CD8-positive, alpha-beta memory T cell (primary cell): ENCODE measurements at places on chromosomes 1 and 21. TPM values are rescaled to one million over a fixed set of nuclear protein-coding genes. Genes with fewer than 3 reads are reported as not detected.

The UTS2 gene
- total RNA-seq, result 0.27 TPM

The HSD3B2 gene
- total RNA-seq, result not detected

- H3K4me1 ChIP-seq, result no peaks in the 10 kb centered on the region
- no peak overlapping the region for H3K4me3 ChIP-seq
- no peak for DNase-seq
- H3K36me3 ChIP-seq, result peaks cover 6% of the 10 kb centered on the region
- no peak overlapping the region for H3K27ac ChIP-seq
Measured at GRCh38 chr1:170556917-170557316, 25.0 kb downstream of the GORAB start.

GRCh38 chr21:42669041-42669440 is 15.6 kb downstream of the PDE9A start:
- H3K27me3 ChIP-seq, result no peaks in the 10 kb centered on the region
- DNase-seq, result no peak
- no peaks in the 10 kb centered on the region for H3K36me3 ChIP-seq
- H3K4me1 ChIP-seq, result peaks cover 9% of the 10 kb centered on the region
- H3K4me3 ChIP-seq, result no peak overlapping the region
- H3K27ac ChIP-seq, result no peak overlapping the region

DNA sequence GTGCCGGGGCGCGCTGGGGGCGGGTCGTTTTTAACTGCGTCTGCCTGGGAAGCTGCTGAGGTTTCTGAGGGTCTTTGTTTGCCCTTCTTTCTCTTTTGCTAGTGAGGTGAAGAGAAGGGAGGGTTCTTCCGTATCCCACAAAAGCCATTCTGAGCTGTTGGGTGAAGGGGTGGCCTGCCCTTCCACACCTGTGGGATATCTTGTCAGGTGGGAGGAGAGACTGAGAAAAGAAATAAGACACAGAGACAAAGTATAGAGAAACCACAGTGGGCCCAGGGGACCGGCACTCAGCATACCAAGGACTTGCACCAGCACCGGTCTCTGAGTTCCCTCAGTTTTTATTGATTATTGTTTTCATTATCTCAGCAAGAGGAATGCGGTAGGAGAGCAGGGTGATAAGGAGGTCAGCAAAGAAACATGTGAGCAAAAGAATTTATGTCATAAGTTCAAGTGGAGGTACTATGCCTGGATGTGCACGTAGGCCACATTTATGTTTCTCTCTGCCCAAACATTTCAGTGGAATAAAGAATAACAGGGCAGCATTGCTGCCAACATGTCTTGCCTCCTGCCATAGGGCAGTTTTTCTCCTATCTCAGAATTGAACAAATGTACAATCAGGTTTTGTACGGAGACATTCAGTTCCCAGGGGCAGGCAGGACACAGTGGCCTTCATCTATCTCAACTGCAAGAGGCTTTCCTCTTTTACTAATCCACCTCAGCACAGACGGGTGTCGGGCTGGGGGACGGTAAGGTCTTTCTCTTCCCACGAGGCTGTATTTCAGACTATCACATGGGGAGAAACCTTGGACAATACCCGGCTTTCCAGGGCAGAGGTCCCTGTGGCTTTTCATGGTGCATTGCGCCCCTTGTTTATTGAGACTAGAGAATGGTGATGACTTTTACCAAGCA is 972 bp downstream of the PGBD2 start:
- peaks cover 16% of the 10 kb centered on the region for H3K4me1 ChIP-seq
- no peaks in the 10 kb centered on the region for H3K27me3 ChIP-seq
- no peak for DNase-seq

DNA sequence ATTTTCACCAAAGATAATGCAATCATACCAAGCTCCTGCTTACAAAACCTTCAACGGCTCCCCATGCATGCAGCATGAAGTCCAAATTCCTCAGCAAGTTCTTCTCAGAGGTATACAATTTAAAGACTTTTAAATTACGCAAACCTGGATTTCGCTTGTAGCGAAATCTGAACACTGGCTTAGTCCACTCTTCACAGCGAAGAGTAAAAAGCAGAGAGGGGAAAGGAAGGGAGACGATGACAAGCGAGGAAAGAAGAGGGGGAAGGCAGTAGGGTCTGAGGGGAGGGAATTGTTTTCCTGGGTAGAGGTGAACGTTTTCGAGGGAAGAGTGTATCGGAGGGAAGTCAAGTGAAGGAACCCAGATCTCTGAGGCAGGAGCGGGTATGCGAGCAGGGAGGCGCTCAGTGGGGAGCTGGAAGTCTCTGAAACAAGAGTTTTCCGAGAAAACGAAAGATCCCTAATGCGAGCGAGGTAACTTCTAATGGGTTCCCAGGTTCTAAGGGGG is 790 bp downstream of the TESK2 start:
- peak overlapping the region; percentile 72 for H3K4me3 ChIP-seq
- H3K27ac ChIP-seq, result peak overlapping the region; percentile 28
- H3K36me3 ChIP-seq, result no peaks in the 10 kb centered on the region

DNA sequence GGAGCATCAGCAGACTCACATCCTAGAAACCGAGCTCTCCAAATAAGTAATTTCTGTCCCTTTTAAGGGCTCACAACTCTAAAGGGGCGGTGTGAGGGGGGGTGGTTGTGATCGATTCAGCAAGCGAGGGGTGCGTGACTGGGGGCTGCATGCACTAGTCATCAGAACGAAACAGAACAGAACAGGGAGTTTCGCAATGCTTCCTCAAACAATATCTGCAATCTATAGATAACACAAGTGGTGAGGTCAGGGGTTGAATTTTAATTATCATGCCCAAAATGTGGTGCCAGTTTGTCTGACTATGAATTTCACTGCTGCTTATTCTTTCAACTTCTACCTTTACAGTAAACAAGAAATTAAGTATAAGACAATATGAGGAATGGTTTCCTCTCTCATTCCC is 1003.0 kb upstream of the NCAM2 start:
- no peaks in the 10 kb centered on the region for H3K4me1 ChIP-seq
- H3K27me3 ChIP-seq, result no peaks in the 10 kb centered on the region
- no peaks in the 10 kb centered on the region for H3K36me3 ChIP-seq
- no peak for DNase-seq
- H3K27ac ChIP-seq, result no peak overlapping the region
- H3K4me3 ChIP-seq, result no peak overlapping the region

GRCh38 chr21:40489001-40489400 is 358.0 kb downstream of the DSCAM start:
- H3K4me3 ChIP-seq, result no peak overlapping the region
- no peaks in the 10 kb centered on the region for H3K27me3 ChIP-seq
- DNase-seq, result no peak
- H3K4me1 ChIP-seq, result no peaks in the 10 kb centered on the region
- H3K36me3 ChIP-seq, result no peaks in the 10 kb centered on the region
- no peak overlapping the region for H3K27ac ChIP-seq

- DNase-seq, result no peak
- H3K27me3 ChIP-seq, result no peaks in the 10 kb centered on the region
- H3K36me3 ChIP-seq, result no peaks in the 10 kb centered on the region
- no peak overlapping the region for H3K4me3 ChIP-seq
- no peak overlapping the region for H3K27ac ChIP-seq
Measured at GRCh38 chr1:228853191-228853590, 117.9 kb downstream of the RHOU start.

DNA sequence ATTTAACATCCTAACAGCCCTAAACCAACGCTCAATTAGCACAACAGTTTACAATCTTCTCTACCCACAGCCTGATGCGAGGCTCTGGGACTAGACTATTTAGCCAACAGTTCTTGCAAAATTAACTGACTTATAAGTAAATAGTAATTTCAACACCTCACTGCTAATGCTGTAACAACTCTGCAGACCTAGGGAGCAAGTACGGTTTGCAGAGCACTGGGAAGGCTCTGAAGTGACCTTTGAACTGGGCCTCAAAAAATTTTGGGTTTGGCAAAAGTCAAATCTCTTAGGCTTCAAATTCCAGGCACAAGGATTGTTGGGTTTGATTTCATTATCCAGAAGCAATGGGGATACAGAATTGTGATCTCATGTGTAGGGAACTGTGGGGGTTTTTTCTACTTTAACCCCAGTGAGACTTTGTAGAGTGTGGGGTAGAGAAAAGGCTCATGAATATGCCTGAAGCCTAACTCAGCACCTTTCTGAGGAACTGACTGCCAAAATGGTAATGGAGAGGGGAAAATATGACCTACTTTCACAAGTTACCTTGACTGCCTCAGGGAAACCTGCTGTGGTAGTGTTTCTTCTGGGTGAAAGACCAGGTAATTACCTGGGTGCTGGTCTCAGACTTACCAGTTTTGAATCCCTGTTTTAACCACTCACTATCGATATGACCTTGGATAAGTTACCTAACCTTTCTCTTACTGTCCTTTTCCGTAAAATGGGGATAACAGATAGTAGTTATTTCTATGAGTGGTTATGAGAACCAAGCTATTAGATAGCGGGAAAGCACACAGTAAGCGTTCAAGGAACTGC is 889 bp upstream of the TXLNA start:
- peak overlapping the region; percentile 88 for H3K27ac ChIP-seq
- peak overlapping the region; percentile 74 for H3K4me3 ChIP-seq
- no peaks in the 10 kb centered on the region for H3K27me3 ChIP-seq
- H3K36me3 ChIP-seq, result no peaks in the 10 kb centered on the region
- peaks cover 28% of the 10 kb centered on the region for H3K4me1 ChIP-seq
- DNase-seq, result no peak

DNA sequence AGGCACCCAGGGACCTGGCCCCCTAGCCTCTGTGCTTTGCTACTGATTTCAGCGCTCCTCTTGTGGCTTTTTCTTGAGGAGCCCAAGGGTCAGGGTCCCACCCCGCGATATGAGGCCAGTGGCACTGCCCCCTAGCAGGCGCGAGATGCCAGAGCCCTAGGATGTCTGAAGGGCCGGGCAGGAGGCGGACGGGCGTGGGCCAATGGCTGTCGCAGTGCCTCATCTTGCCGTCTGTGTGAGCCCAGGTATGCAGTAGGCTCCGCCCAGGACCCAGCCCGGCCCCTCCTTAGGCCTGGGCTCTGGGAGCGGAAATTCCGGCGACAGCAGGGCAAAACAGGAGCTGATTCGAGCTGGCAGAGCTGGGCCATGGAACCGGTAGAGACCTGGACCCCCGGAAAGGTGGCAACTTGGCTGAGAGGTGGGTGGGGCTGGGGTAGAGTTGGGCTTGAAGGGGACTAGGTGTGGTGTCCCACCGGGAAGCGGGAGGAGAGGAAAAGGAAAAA is at the start of gene CNKSR1:
TSS of gene CNKSR1 (plus strand) at position 310 of the 503 bp plus-strand sequence. CDS start at position 367, 57 bp downstream.
- no peak within 1 kb of the TSS for H3K4me3 ChIP-seq
- no peak within 1 kb of the TSS for H3K27ac ChIP-seq
- DNase-seq, result no peak
- no peaks in the 10 kb centered on the region for H3K4me1 ChIP-seq

GRCh38 chr1:60213253-60213652 is 139.7 kb upstream of the C1orf87 start:
- H3K27ac ChIP-seq, result no peak overlapping the region
- no peaks in the 10 kb centered on the region for H3K36me3 ChIP-seq
- no peak overlapping the region for H3K4me3 ChIP-seq
- no peaks in the 10 kb centered on the region for H3K4me1 ChIP-seq

- H3K4me3 ChIP-seq, result no peak overlapping the region
- no peak for DNase-seq
- no peaks in the 10 kb centered on the region for H3K36me3 ChIP-seq
Measured at GRCh38 chr1:94865360-94865759, 45.2 kb downstream of the SLC44A3 start.

DNA sequence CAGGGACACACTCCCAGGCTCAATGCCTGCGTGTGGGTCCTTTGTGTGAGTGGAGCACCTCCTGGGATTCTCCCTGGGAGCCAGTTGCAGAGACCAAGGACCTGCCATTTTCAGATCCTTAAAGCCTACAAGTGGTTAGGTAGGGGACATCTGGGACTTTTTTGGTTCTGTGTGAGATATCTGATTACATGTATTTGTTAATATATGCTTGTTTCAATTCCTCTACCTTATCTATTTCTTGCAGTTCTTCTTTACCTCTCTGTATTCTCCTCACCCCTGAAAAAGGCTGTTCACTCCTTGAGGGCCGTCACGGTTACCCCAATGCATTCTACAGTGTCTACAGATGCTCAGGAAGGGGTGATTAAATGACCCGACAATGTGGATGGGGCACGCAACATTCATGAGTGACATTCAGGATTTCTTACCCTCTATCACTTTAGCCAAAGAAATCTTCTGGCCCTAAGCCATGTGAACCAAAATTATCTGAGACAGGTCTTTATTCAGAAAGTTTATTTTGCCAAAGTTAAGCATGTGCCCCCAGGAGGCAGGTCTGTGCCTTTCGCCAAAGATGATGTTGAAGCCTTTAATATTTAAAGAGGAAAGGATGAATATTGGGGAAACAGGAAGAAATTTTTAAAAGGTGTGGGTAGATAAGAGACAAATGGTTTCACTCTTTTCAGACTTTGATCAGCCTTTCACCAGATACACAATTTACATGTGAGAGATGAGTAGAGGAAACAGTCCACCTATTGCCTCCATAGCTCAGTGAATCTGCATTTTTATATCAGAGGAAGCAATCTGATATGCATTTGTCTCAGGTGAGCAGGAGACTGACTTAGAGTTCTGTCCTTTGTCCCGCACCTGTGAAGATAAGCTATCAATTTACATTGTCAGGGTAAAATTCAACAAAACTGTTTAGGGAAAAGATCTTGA is 44.6 kb upstream of the MPZL1 start:
- H3K4me1 ChIP-seq, result peaks cover 56% of the 10 kb centered on the region
- H3K36me3 ChIP-seq, result peaks cover 37% of the 10 kb centered on the region
- DNase-seq, result no peak
- no peak overlapping the region for H3K27ac ChIP-seq
- no peak overlapping the region for H3K4me3 ChIP-seq

GRCh38 chr1:88180449-88181108 is 503.5 kb upstream of the PKN2 start:
- no peaks in the 10 kb centered on the region for H3K27me3 ChIP-seq
- no peak overlapping the region for H3K27ac ChIP-seq
- no peak overlapping the region for H3K4me3 ChIP-seq
- no peaks in the 10 kb centered on the region for H3K36me3 ChIP-seq
- peak; percentile 23 for DNase-seq
- H3K4me1 ChIP-seq, result no peaks in the 10 kb centered on the region

DNA sequence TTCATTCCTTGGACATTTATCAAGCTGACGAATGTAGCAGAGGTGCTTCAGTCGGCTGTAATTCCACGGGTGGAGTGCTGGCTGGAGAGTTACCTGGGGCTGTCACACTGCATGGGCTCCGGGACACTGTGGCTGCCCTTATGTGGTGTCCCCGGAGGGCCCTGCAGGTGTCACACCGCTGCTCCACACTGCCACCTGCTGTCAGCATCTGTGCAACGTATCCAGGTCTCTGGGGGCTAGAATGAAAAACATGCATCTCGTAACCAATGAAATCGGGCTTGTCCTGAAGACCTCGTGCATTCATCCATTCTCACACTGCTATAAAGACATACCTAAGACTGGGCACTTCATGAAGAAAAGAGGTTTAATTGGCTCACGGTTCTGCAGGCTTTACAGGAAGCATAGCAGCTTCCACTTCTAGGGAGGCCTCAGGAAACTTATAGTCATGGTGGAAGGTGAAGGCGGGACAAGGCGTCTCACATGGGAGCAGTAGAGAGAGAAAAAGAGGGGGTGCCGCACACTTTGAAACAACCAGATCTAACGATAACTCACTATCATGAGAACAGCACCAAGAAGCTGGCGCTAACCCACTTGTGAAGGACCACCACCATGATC is 46.7 kb upstream of the PCBP3 start:
- H3K36me3 ChIP-seq, result no peaks in the 10 kb centered on the region
- H3K4me3 ChIP-seq, result no peak overlapping the region
- H3K4me1 ChIP-seq, result peaks cover 19% of the 10 kb centered on the region
- no peak overlapping the region for H3K27ac ChIP-seq
- peak; percentile 77 for DNase-seq
